ENCODE measurements at places on chromosomes 7 and 10.

- no peak for DNase-seq
Observed at GRCh38 chr7:756231-756927, 29.3 kb upstream of the PRKAR1B start.

GRCh38 chr7:133529861-133530260 lies 277.0 kb downstream of the EXOC4 start:
- DNase-seq = no peak

GRCh38 chr10:81920213-81920829 lies 45.3 kb downstream of the NRG3 start:
- DNase-seq = no peak

GRCh38 chr10:43188702-43189101 lies 50.5 kb downstream of the CSGALNACT2 start:
- DNase-seq = no peak

DNA sequence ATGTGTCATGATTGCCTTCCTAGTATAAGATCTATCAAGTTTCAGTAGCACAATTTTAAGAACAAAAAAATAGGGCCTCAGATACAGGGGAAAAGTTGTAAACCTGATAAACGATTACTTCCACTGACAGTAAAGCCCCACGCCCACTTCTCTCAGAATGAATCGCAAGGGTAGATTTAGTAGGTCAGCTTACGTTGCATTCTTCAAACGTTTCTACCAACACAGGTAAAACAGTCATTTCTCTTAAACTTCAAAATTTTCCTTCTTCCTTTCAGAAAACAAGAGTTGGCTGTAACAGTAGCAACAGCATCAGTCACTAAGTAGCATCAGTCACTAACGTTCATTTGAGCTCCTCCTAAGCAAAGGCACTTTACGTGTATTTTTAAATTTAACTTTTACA lies 221.5 kb downstream of the ADAM12 start:
- no peak for DNase-seq

DNA sequence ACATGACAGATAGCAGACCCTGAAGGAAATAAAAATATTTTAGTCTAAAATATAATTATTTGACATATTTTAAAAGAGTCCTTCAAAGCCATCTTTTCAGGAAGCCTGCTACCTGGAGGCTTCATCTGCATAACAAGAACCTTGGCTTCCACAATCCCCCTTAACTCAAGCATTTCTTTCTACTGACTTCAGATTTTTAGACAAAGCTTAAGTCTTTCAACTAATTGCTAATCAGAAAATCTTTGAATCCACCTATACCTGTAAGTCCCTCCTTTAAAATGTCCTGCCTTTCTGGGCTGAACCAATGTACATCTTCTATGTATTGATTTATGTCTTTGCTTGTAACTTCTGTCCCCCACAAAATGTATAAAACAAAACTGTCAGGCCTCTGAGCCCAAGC lies 23.5 kb upstream of the PRF1 start:
- DNase-seq = no peak

DNA sequence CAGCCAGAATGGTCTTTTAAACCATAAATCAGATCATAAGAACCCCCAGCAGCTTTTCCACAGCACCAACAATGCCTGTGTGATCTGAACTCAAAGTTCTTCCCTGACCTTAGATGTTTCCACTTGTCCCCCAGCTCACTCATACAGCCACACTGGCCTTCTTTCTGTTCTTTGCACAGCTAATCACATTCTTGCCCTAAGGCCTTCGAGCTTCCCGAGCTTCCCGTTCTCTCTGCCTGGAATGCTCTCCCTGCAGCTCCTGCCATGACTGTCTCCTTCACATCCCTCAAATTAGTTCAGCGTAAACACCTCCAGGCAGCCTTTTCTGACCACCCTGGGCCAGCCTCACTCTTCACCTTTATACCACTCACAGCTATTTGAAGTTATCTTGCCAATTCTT lies 166.8 kb upstream of the NFE2L3 start:
- no peak for DNase-seq

DNA sequence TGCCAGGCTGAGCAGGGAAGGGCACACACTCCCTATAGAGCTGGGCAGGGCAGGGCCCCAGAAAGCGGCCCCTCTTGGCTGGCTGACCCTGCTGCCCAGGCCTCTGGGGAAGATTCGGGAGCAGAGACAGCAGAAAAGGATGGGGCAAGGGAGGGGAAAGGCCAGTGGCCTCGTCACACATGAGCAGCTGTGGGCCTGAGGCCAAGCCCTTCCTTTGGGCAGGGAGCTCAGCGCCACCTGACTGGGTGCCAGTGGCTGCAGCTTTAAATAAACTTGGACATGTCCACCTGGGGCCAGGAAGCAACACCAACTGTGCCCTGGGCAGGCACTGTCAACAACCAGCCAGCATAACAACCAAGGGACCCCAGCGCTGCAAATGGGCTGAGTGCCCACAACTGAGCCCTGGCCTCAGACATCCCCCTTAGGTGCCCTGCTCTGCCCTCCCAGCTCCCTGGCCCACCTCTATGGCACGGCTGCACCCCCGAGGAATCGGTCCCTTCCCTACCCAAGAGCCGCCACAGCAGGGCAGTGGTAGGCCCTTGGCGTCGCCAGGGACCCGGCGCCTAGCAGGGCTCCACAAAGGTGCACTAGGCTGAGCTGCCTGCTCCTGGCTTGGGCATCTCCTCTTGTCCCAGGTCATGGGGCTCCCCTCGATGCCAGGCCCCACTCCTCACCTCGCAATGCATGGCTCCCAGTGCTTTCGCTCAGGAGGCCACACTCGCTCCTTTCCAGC lies 2.6 kb downstream of the CAMK2B start:
- DNase-seq = no peak

DNA sequence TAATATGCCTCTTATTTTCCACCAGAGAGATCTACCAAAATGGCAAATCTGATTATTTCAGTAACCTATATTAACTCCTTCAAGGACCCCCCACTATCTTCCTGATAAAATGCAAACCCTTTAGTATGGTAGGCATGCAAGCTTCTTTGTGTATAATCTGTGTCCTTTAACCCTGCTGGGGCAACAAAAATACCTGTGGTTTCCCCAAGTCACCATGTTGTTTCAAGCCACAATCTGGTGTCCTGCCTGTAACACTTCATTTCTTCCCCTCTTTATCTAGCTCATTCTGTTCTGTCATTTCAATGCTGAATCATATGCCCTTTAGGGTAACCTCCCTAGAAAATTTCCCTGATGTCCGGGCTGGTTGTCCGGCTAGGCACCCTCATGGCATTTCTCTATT lies 5.3 kb downstream of the CALCR start:
- DNase-seq = no peak

- DNase-seq = no peak
Observed at GRCh38 chr10:88154596-88155250, 291.3 kb downstream of the PTEN start.

DNA sequence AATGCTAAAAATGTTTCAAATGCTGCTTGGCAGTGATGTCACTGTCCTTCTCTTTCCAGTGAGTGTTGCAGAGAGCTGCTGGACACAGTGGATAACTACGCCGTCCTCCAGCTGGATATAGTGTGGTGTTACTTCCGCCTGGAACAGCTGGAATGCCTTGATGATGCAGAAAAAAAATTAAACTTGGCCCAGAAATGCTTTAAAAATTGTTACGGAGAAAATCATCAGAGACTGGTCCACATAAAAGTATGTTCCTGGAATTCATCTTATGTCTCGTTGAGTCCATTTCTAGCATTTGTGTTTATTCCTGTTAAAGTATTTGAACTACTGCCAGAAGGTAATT lies 25.2 kb downstream of the NUB1 start:
- DNase-seq = no peak

- no peak for DNase-seq
Observed at GRCh38 chr10:97736403-97736901, 476 bp upstream of the ZFYVE27 start.

- DNase-seq = no peak
Observed at GRCh38 chr7:106824458-106824857, 40.6 kb upstream of the PIK3CG start.

GRCh38 chr10:77638321-77639101 lies 903 bp upstream of the KCNMA1 start:
- no peak for DNase-seq

GRCh38 chr10:24170199-24170598 lies 38.7 kb upstream of the KIAA1217 start:
- DNase-seq = no peak

- peak; percentile 46 for DNase-seq
Observed at GRCh38 chr7:74449809-74450397, 3.8 kb upstream of the GTF2IRD1 start.

DNA sequence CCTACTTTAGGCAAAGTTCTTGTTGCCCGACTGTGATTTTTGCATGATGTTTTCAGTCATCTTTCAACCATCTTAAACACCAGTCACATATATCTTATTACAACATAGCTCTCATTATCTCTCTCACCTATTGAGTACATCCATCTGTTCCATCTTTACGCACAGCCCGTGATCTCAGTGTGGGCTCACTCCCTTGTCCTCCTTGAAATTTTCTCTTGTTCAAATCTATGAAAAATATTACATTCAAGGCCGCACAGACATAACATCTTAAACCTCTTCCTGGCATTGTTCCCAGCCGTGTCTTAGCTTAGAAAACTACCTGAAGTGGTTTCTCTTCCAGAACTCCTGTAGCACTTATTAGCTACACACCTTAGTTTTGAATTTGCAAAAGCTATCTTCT lies 32.6 kb downstream of the NET1 start:
- no peak for DNase-seq

DNA sequence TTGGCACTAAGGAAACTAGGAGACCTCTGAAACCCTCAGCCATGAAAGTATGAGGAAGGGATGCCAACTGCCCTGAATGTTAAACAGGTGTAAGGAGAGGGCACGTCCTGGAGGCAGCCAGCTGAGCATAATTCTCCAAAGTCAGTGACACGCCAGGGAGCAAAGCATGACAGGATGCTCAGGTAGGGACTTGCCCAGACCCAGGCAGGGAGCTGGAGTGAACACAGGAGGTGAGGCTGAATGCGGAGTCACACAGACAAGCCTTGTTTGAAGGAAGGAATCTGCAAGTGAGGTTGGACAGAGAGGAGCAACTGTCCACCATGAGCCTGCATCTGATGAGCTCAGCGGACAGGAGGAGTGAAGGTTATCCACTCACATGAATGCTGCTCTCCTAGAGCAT lies 41.5 kb downstream of the KLRG2 start:
- DNase-seq = no peak

DNA sequence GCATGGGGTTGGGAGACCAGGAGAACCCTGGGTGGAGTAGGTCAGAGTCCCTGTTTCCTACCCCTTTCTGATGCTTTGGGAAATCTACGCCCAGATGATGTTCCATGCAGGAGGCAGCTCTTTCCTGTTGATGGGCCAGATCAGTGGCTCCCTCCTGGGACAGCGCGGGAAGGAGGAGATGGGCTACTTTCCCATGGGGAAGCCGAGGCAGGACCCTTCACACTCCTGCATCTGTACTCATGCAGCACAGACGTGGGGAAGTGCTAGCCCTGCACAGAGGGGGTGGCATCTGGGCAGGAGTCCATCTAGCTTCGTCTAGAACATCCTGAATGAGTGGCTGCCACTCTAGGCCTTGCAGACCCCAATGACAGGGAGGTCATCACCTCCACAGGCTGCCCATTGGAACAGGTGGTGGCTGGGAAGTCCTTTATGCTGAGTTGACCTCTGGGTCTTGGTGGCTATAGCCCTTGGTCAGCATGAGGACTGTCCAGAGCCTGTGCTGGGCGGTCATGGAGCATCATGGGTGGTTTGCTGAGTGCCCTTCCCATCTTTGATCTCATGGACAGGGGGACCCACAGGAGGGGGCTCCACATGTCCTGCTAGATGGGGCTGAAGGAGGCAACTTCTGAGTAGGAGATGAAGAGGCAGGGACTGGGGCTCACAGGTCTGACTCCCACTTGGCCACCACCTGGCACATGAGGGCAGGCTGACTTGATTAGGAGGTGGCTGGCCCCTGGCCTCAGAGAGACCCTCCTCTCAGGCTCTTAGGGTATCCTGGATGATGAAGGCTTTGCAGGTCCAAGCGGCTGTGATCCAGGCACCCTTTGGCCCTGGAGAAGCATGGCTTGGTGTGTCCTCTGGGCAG lies 24.6 kb downstream of the RAMP3 start:
- DNase-seq = no peak

GRCh38 chr10:70597856-70598815 lies 4.4 kb downstream of the PRF1 start:
- no peak for DNase-seq

GRCh38 chr10:122419016-122419415 lies 35.4 kb upstream of the ARMS2 start:
- DNase-seq = no peak

DNA sequence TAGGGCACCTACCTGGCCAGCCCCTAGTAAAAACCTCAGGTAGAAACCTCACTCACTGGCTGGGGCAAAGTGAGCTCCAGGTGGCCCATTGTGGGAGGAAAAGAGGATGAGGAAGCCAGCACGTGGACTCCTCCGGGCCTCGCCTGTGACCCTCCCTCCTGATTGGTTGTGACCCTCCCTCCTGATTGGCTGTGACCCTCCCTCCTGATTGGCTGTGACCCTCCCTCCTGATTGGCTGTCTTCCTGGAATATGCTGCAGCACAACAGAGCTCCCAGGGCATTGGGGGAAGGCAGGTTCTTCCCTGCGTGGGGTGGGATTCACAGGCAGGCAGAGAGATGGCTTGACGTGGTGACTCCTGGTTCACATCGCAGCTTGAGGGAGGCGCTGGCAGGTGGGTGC lies 343.0 kb downstream of the GLRX3 start:
- DNase-seq = no peak
